NCI-H2171 treated with DMSO at 0.1 percent for 48 hours (cell line): ENCODE measurements at places on chromosomes 5 and 9.

DNA sequence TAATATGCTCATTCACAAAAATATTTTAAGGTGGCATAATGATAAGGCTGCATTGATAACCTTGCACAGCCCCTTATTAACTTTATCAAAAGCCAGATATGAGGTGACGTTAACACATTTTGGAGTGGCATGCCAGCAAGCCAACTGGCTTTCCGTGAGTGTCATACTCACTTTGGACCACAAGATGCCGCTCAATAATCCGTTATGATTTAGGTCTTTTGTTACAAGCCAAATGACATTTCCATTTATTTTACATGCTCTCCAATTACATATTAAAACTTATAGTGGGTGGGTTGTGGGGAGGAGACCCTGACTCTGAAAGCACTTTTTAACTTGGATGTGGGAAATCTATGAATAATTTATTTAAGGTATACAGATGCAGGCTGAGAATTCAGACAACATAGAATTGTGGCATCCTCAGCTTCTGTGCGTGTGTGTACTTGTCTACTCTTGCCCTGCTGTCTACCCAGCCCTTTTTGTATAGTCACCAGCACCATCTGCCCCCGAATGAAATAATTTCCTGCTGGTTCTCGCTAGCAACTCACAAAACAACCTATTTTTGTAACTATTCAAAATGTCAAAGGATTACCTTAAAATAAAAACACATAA lies 305.1 kb downstream of the PSAT1 start:
- peak; percentile 97 for DNase-seq

- DNase-seq = peak; percentile 72
Measured at GRCh38 chr5:91313757-91314673, 69.1 kb downstream of the ARRDC3 start.

GRCh38 chr5:89097103-89097502 lies 214.1 kb upstream of the MEF2C start:
- DNase-seq = no peak

GRCh38 chr9:38092656-38093055 lies 23.6 kb upstream of the SHB start:
- DNase-seq = no peak

- DNase-seq = no peak
Measured at GRCh38 chr9:2053883-2054845, 39.0 kb downstream of the SMARCA2 start.

- no peak for DNase-seq
Measured at GRCh38 chr5:9381464-9381863, 164.4 kb downstream of the SEMA5A start.

- no peak for DNase-seq
Measured at GRCh38 chr5:80931411-80931810, 28.8 kb upstream of the RASGRF2 start.
